ENCODE measurements at places on chromosomes 3 and 15.

DNA sequence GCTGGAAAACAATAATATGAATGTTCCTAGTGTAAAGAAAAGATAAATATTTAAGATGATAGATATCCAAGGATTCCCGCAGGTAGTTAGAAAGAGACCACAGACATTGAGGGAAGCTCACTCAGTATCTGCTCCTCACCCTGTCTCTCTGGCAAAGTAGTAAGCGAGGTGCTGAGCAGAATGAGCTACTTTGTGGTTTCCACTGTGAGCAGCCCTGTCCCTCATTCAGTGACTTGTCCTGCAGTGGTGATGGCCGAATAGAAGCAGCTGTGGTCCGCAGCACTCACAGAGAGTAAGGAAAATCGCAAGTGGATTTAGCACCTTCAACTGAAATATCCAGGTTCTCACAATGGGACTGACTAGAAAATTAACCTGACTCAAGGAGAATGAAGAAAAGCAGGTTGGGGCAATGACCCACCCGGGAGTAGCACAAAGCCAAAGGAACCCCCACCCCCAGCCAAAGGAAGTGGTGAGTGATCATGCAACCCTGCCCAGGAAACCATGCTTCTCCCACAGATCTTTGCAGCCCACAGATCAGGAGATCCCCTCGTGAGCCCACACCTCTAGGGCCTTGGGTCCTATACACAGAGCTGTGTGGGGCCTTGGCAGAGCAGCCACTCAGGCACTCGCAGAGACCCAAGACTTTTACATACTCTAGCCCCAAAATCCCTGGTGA lies 21.8 kb upstream of the SLC25A38 start:
- peak; percentile 69 for DNase-seq
- peaks cover 62% of the 10 kb centered on the region for H3K4me1 ChIP-seq
- H3K27ac ChIP-seq, result peak overlapping the region; percentile 59
- H3K4me3 ChIP-seq, result peak overlapping the region; percentile 59

DNA sequence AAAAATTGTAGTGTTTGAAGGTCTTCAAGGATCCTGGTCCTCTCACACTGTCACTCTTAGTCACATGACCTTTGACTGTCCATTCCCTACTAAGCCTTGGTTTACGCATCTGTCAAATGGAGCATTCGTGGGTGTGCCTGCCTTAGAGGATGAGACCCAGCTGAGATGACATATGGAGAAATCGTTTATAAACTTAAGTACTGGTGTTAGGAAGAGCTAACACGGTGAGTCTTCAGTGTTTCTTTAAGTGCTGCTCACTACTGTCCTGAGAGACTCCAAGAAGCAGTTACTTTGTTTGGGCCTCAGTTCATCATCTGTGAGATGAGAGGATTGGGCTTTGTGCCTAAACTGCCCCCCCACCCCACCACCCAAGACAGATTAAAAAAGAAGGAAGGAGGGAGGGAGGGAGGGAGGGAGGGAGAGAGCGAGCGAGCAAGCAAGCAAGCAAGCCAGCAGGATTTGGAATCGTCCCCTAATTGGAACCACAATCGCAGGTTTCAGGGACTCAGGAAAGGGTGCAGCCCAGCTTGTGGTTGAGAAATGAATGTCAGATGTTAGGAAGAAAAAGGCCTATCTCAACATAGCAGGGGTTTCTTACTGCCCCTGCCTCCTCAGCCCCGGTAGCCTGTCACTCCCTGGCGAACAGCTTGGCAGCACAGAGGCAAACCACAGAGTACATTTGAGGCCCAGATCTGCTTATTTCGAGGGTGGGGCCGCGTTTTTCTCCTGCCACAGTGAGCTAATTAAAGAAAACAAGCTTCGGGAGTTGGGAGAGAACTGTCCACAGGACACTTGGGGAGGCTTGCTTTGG lies 32.7 kb downstream of the SMAD3 start:
- peak overlapping the region; percentile 76 for H3K4me3 ChIP-seq
- DNase-seq, result peak; percentile 65
- H3K27ac ChIP-seq, result peak overlapping the region; percentile 94
- H3K27me3 ChIP-seq, result no peaks in the 10 kb centered on the region

DNA sequence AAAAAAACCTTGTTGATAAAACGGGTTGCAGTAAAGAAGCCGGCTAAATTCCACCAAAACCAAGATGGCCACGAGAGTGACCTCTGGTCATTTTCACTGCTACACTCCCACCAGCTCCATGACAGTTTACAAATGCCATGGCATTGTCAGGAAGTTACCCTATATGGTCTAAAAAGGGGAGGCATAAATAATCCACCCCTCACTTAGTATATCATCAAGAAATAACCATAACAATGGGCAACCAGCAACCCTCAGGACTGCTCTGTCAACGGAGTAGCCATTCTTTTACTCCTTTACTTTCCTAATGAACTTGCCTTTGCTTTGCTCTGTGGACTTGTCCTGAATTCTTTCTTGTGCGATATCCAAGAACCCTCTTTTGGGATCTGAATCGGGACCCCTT lies 14.4 kb upstream of the CDC25A start:
- H3K4me1 ChIP-seq, result no peaks in the 10 kb centered on the region
- no peak for DNase-seq
- H3K4me3 ChIP-seq, result no peak overlapping the region
- no peaks in the 10 kb centered on the region for H3K36me3 ChIP-seq

DNA sequence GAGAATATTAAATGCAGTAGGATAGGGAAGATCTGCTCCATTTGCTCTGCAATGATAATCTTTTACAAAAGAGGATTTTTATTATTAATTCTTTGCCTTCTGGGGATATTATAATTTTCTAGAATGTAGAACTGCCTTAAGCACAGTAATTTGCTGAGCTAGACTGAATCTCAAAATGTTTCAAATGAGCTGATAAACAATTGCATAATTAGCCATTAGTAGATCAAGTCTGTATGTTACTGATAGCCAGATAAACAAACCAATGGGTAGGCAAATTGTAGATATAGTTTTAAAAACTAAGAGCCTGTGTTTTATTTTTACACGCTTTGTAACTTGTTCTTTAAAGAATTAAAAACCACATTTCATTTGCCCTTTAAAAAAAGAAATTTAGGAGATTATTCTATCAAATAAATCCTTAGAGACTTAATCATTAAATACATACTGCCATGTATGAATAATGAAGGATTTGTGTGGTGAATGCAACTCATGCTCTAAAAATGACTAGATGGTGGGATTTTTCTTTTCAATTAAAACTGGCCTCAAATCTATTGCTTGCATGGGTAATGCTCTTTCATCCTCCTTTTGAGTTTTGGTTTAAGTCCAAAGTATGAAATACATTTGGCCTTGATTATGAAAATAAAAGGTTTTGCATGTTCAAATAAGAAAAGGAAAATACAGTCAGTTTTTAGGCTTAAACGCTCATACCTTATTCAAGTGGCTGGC lies 32.6 kb upstream of the NANOGP8 start:
- H3K36me3 ChIP-seq, result no peaks in the 10 kb centered on the region
- H3K4me1 ChIP-seq, result no peaks in the 10 kb centered on the region
- H3K27me3 ChIP-seq, result no peaks in the 10 kb centered on the region

- no peak for DNase-seq
- H3K27ac ChIP-seq, result no peak overlapping the region
- no peak overlapping the region for H3K4me3 ChIP-seq
- no peaks in the 10 kb centered on the region for H3K4me1 ChIP-seq
- no peaks in the 10 kb centered on the region for H3K27me3 ChIP-seq
Observed at GRCh38 chr3:127260416-127260815, 27.4 kb downstream of the PRR20G start.

DNA sequence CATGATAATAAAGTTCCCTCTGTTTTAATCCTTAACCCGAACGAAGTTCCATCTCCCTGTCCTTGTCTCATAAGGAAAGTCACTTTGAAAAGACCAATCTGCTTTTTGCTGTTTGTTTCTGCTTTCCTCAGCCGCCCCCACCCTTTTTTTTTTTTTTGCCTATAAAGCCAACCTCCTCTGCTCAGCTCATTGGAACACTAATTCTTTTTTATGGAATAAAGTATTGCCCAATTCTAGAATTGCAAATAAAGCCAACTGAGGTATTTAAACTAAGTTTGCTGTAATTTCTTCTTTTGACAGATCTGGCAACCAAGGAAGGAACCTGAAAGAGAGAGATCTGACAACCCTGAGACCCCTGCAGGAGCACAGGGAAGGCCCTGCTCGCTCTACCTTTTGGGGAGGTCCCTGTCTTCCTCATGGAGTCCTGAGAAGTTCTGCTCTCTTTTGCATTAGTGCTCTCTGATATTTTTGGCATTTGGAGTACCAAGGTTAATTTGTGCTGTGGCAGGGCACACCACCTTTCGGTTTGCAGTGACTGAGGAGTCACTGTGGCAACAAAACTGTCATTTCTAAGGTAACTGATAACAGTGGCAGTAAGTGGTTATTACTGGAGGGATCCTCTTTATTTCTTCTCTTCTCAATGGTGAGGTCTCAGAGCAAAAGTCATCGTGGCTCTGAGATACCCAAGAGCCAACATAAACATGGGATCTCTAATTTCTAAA lies 35.2 kb upstream of the TRPM1 start:
- H3K27me3 ChIP-seq, result peaks cover 8% of the 10 kb centered on the region
- no peaks in the 10 kb centered on the region for H3K36me3 ChIP-seq
- no peak for DNase-seq
- H3K4me3 ChIP-seq, result no peak overlapping the region
- H3K4me1 ChIP-seq, result peaks cover 1% of the 10 kb centered on the region

DNA sequence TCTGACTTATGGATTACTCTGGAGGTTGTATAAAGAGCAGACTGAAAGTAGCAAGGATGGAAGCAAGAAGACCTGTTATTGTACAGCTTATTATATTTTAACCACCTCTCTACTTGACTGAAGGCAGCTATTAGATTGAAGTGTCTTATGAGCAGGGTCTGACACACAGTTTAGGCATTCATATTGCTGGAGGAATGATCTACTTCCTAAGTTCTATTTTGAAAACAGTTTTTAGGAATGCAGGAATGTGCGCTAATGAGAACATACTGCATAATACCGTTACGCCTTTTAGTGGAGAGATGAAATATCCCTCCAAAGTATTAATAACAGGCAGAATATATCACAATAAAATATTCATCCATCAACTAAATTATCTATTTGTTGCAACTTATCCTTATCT lies 193.3 kb downstream of the ISL2 start:
- H3K27ac ChIP-seq, result no peak overlapping the region
- H3K27me3 ChIP-seq, result no peaks in the 10 kb centered on the region
- no peaks in the 10 kb centered on the region for H3K36me3 ChIP-seq
- H3K4me1 ChIP-seq, result no peaks in the 10 kb centered on the region
- H3K4me3 ChIP-seq, result no peak overlapping the region

GRCh38 chr15:45702041-45702440 lies 67.2 kb downstream of the SQOR start:
- H3K27me3 ChIP-seq, result peaks cover 20% of the 10 kb centered on the region
- DNase-seq, result no peak
- no peak overlapping the region for H3K4me3 ChIP-seq
- no peaks in the 10 kb centered on the region for H3K36me3 ChIP-seq

DNA sequence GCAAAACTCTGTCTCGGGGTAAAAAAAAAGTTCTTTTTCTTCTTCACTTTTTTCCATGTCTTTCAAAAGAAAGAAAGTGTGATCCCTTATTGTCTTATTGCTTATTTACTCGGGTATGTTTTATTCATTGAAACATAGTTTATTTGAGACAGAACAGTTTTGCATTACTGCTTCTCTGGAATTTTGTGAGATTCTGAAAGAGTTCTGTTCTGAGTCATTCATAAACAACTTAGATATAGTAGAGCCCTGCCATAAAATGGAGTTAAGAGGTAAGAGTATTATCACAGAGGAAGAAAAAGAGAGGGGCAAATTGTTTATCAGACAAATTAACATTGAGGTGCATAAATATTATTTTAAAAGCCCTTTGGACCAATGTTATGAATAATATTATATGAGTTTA lies 522.2 kb downstream of the ROBO2 start:
- H3K4me3 ChIP-seq, result no peak overlapping the region
- H3K36me3 ChIP-seq, result no peaks in the 10 kb centered on the region
- no peak for DNase-seq
- H3K27me3 ChIP-seq, result no peaks in the 10 kb centered on the region
- H3K27ac ChIP-seq, result no peak overlapping the region

GRCh38 chr3:132343018-132343612 lies 25.9 kb downstream of the ACP3 start:
- H3K36me3 ChIP-seq, result no peaks in the 10 kb centered on the region
- peaks cover 8% of the 10 kb centered on the region for H3K27me3 ChIP-seq
- H3K4me3 ChIP-seq, result no peak overlapping the region

DNA sequence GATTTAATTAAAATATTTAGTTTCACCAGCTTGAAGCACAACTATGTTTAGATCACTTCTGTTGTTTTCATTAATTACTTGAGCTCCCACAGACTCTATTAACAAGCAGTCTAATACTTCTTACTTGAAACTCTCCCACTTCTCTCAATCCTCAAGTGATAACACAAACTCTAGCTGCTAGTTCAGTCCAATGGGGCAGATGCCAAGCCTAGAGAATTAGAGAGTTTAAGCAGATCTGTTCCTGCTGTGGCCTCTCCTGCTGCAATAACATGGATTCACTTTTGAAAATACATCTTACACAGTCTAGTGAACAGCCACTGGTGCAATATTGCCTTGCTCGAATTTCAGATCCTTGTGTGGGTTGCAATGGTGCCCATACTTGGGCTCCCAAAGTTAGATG lies 566.4 kb upstream of the SGO1 start:
- H3K4me3 ChIP-seq, result no peak overlapping the region
- no peaks in the 10 kb centered on the region for H3K36me3 ChIP-seq
- no peak for DNase-seq
- no peaks in the 10 kb centered on the region for H3K27me3 ChIP-seq

GRCh38 chr3:125381743-125382142 lies 6.6 kb upstream of the ZNF148 start:
- H3K4me1 ChIP-seq, result peaks cover 11% of the 10 kb centered on the region
- H3K36me3 ChIP-seq, result no peaks in the 10 kb centered on the region
- H3K27me3 ChIP-seq, result peaks cover 4% of the 10 kb centered on the region
- peak; percentile 37 for DNase-seq

DNA sequence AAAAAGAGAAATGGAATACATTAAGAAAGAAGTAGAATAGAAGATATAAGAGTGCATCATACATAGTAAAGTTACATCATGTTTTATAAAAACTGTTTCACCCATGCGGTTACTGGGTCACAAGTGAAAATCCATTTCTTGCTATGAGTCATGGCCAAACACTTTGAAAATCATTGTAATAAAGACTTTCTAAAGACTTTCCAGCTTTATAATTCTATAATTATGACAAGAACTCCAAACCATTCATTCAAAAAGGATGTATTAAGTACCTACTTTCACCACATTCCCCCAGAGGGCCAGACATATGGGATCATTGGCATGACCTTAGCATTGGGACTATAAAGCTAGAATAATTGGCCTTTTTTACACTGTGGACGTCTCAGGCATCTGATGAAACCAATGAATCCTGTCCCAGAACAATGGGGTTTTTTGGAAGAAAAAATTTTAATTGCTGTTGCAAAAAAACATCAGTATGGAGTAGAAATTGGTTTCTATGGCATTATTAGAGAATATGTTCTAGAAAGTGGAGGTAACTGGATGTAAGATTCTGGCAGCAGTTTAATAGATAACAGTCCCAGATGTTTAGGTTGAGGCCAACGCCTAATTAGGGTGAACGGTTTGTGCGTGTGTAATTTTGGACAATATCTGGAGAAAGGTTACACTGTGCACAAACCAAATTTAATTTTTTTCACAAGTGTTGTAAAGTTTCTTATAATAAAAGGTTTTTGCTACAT lies 3.3 kb upstream of the SKIC8 start:
- H3K27me3 ChIP-seq, result peaks cover 8% of the 10 kb centered on the region
- no peak for DNase-seq
- H3K4me3 ChIP-seq, result no peak overlapping the region
- no peaks in the 10 kb centered on the region for H3K36me3 ChIP-seq
- H3K4me1 ChIP-seq, result peaks cover 22% of the 10 kb centered on the region

GRCh38 chr3:65854606-65855304 lies 184.0 kb downstream of the MAGI1 start:
- no peaks in the 10 kb centered on the region for H3K36me3 ChIP-seq
- no peak for DNase-seq
- H3K4me3 ChIP-seq, result no peak overlapping the region
- H3K27ac ChIP-seq, result no peak overlapping the region
- H3K4me1 ChIP-seq, result no peaks in the 10 kb centered on the region
